ENCODE measurements at places on chromosomes 1 and 21.

DNA sequence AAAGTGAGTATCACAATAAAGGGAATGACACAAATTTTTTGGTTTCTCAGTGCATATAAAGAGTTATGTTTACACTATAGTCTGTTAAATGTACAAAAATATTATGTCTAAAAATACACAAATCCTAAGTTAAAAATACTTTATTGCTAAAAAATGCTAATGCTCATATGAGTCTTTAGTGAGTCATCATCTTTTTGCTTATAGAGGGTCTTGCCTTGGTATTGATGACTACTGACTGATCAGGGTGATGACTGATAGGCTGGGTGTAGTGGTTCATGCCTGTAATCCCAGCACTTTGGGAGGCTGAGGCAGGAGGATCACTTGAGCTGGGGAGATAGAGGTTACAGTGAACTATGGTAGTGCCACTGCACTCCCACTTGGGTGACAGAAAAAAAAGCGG is 12.9 kb upstream of the NUF2 start:
- DNase-seq, result no peak

DNA sequence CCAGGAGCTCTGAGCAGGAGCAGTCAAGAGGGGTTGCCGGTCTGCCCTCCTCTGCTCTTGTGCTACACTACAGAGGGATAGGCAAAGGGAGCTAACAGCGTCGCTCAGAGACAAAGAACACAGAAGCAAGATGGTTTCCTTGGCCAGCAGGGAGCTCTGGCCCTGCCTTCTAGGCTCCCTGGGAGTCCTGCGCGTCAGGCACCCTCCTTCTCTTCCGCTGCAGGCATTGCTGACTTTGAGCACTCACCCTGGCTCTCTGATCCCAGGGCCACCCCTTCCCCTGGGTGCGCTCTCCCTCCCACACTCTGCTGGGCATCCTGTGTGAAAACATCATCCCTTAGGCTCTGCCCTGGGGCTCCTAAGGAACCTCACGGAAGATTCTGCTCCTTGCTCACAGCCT is 489 bp downstream of the TNNI1 start:
- no peak for DNase-seq

GRCh38 chr1:18041685-18042355 is 65.8 kb upstream of the IGSF21 start:
- no peak for DNase-seq

- DNase-seq, result no peak
These were observed 54.5 kb downstream of the RRAGC start for GRCh38 chr1:38805036-38805435.

DNA sequence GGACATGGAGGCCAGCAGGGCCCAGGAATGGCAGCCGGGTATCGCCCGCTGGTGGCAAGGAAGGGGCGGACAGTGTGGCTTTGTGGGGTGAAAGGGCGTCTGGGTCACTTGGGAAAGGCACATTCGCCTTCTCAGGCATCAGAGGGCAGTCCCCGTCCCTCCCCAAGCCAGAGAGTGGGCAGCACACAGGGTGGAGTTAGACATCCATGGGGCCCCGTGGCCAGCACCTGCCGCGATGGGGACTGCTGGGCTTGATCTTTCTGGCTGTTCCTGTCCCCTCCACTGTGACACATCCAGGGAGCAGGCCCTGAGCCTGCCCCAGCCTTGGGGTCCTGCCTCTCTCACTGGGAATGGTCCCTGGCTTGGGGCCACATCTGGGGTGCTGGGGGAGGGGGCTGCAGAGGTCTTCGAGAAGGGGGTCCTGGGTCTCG is 4.0 kb upstream of the TRPM2 start:
- DNase-seq, result no peak

GRCh38 chr1:183173828-183174227 is 12.2 kb upstream of the LAMC2 start:
- no peak for DNase-seq

GRCh38 chr1:76070538-76070937 is 4.0 kb upstream of the ST6GALNAC3 start:
- no peak for DNase-seq

GRCh38 chr1:89721351-89721750 is 88.4 kb downstream of the LRRC8C start:
- DNase-seq, result no peak

DNA sequence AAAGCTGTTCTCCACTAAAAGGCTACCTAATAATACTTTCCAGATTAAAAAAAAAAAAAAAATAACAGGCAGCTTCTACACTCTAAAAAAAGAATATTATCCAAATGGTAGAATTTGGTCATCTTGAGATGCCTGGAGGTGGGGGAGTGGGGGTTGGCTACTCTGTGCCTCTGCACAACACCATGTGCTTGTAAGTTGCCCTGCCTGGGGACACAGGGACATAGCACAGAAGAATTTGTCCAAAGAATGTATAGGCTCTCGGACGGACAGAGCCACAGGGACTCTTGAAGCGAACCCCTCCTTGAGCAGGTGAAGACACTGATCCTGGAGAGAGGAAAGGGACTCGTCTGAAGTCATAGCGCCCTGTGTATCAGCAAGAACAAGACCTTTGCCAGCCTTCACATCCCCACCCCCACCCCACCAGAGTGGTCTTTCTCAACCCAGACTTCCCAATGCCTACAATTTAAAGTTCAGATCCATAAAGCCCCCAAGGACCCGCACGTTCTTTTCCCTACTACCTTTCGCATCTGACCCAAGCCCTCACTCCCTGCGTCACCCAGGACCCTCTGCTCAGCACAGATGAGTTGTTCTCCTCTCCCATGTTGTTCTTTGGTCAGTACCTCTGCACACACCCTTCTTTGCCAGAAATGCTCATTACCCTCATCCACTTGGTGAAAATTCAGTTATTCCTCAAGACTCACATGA is 72.6 kb downstream of the LGR6 start:
- DNase-seq, result no peak

GRCh38 chr1:23167353-23168078 is 1.1 kb downstream of the LUZP1 start:
- DNase-seq, result peak; percentile 52

GRCh38 chr1:100494393-100495084 is 43.4 kb upstream of the GPR88 start:
- DNase-seq, result no peak

DNA sequence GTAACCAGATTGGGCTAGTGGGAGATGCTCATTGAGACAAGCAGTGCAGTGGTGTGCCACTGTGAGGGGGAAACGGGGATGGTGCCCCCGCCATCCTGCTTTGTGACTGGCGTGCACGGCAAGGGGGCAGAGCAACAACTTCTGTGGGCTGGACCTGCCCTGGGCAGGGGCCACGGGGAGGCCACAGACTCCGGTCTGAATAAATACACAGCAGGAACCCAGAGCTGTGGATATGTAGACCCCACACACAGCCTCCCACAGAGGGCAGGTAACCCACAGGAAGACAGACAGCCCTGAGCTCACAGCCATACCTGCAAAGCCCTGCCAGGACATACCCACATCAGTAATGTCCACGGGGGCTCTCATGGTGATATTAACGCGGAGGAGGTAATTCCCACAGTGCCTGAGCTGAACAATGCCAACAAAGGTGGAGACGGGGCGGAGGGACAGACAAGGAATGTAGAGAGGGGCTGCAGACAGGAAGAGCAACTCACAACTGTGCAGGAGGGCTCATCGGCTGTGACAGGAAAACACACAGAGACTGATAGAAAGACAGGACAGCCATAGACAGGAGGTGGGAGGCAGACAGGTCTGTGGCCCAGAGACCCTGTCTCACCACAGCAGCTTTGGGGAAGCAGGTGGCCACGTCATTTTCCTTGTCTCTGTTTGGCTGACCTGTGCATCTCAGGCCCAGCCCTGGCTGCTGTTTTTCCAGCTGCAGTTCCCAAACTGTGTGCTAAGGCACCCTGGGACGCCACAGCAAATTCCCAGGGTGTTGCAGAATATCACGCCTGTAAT is 4.9 kb upstream of the WNT3A start:
- no peak for DNase-seq

GRCh38 chr1:26391450-26391849 is 18.9 kb upstream of the ZNF683 start:
- no peak for DNase-seq

GRCh38 chr1:81878538-81878937 is 77.8 kb downstream of the ADGRL2 start:
- DNase-seq, result no peak

DNA sequence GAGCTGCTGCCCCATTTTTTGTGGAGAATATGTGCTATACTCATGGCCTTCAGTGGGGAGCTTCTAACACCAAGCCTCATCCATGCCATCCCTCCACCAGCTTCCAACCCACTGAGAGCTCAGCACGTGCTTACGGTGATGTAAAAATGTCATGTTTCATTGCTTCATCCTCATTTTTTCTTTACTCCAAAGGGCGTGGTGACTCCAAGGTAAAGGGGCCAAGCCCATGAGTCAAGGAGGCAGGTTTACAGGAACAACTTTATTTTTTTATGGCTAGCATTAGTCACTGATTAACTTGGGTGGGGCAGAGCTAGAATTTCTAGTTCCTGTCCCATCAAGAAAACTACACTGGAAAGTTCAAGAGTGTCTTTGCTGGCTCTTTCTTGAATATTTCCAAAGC is at the start of gene C1orf226:
C1orf226 (plus strand) TSS at position 346 of the 400 bp plus-strand sequence. CDS start 174 bp downstream, outside the sequence.
- no peak for DNase-seq

DNA sequence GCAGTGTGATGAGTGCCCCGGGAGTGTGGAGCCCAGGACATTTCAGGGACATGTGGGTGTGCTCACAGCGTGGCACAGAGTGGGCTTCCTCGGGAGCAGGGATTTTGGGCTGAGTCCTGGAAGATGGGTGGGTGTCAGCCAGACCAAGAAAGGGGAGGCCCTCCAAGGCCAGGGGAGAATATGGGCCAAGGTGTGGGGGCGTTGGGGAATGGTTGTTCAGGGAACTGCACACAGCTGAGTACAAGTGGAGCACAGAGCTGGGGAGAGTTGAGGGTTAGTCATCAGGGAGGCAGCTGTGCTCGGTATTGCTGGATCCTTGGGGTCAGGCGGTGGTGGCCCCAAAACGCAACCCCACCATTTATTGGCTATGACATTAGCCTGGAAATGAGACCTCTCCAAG is 5.5 kb downstream of the POGK start:
- no peak for DNase-seq

- no peak for DNase-seq
These were observed 17.3 kb downstream of the C1orf21 start for GRCh38 chr1:184403961-184404726.

DNA sequence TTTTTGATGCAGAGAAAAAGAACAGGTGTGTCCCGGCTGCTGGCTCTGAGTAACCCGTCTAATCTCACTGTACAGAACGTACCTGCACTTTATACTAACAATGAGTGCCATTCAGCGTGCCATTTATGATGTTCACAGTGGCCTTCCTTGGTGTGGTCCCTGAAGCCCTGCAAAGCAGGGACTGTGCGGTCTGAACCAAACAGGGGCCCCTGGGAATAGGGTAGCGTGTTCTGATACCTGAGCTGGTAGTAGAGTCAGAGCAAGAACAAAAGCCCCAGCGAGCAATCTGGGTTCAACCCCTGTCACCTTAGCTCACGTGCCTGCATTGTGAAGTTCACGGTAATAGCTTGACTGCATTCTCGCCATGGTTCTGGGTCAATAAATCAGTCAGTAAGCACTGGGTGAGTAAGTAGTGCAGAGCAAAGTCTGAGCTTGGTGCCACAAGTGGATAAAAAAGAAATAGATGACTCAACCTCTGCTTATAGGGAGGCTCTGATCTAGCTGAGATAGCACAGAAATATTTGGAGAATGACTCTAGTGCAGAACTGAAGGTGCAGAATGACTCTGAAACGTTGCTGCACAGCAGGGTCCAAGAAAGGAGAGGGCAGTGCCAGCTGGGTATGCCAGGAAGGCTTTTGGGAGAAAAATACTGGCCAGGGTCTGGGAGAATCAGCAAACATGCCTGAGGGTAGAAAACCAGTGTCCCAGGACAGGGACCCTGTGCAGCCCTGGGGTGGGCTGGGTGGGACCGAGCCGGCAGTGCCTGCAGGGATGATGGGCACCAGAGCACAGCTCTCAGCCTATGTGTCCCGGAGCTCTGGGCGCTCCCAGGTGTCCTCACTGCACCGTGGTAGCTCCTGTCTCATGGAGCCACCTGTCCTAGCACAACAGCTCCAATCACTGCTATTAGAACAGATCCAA is 125.9 kb downstream of the RHOU start:
- peak; percentile 65 for DNase-seq

DNA sequence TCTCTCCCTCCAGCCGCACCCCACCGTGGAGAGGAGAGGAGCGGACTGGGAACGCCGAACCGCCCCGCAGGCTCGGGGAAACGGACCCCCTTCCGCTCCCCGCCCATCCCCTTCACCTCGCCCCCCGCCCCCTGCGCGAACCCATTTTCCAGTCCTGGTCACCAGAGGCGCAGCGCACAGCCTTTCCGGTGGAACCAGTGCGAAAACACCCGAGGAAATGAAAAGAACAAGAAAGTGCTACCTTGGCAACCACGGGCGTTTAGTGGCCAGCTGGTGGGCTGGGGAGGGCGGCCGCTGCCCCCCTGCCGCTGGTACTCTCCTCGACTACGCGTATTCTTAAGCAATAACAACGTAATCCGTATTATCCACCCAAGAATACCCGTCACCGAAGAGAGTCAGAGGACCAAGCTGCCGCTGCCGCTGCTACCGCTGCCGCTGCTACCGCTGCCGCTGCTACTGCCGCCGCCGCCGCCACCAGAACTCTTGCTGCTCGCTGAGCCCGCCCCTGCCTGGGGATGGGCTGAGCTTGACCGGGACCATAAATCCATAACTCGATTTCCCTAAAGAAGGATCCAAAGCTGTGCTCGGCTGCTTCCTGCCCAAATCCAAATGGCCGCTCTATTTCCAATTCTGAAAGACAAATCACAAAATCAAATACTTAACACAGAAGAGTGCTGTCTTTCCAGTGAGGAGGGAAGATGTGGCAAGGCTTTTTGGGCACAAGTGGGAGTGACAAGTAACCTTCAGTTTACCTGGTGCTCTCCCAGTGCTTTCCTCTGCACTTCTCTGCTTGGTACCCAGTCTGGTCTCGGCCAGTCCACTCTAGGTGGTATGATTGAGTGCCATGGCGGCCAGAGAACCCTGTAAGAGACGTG is 125.2 kb upstream of the DPYD start:
- no peak for DNase-seq

- no peak for DNase-seq
These were observed 26.4 kb downstream of the ANGPTL1 start for GRCh38 chr1:178844436-178844835.

DNA sequence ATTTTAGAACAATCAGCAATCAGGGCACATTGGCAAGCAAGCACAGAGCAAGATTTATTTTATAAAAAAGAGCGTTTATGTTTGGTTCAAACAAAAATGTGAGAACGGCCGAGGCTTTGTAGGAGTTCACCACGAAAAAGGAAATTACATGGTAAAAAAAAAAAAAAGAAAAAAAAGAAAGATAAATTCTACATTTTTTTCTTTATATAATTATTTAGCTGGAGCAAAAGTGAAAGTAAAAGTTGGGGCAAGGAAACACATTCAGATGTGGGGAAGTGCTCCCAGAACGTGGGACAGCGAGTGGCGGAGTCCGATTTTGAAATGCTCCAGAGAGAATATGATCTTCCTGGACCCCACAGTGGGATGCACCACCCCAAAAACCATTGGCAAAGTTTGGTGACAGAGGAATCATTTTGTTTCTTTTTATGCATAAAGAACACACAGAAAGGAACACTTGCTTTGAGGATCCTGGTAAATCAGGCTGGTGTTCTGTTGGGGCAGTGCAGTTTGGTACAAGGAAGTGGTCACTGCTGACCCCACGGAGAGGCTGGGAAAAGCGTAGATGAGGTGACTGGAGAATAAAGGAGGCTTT is 16.3 kb upstream of the ATP5PO start:
- no peak for DNase-seq

- no peak for DNase-seq
These were observed 673.6 kb upstream of the USP24 start for GRCh38 chr1:55888685-55889317.

GRCh38 chr1:41698916-41699860 is 214.7 kb upstream of the EDN2 start:
- DNase-seq, result no peak

- DNase-seq, result no peak
These were observed 82.4 kb downstream of the RAB3GAP2 start for GRCh38 chr1:220189750-220190347.

Measured in thyroid gland (tissue), 4 donors.